ENCODE measurements at places on chromosomes 1 and 21.

- DNase-seq: peak; percentile 45
These were observed 642 bp upstream of the SLC16A1 start for GRCh38 chr1:112956544-112957132.

DNA sequence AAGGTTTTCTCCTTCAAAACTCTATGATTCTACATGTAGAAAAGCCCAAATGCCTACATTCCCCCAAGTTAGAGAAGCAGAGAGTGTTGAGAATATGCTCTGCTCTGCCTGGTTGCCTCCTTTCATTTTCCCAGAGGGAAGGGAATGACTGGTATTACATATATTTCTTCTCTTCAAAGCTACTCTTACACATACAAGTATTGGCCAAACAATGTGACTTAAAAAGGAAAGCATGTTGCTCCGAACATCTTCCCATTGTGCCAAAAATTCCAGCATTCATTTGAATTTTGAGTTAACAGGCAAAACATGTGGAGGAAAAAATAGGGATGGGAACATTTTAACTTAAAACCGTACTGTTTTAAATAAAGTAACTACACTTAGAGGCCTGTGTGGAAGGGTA, 125.2 kb downstream of the COQ8A start:
- no peak for DNase-seq

- DNase-seq: peak; percentile 29
These were observed 464.5 kb downstream of the USP25 start for GRCh38 chr21:16194095-16194787.

GRCh38 chr1:167651161-167651693, 21.2 kb downstream of the RCSD1 start:
- peak; percentile 56 for DNase-seq

- DNase-seq: no peak
These were observed 70.3 kb downstream of the CD46 start for GRCh38 chr1:207822124-207822601.

DNA sequence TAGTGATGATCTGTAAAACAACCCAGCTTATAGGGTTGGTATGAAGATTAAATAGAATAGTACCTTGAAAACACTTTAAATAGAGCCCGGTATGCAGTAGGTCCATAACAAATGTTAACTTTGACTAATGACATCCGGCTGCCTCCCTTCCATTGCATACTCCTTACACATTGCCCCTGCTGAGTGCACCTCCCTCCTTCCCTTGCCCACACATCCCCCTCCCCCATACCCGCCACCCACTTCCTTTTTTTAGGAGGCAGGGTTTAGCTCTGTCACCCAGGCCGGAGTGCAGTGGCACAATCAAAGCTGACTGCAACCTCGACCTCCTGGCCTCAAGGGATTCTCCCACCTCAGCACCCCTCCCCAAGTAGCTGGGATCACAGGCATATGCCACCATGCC, 24.4 kb upstream of the ZC3H12A start:
- DNase-seq: no peak
